Right atrium auricular region (tissue), 2 donors: ENCODE measurements at places on chromosomes 1 and 21. TPM values are rescaled to one million over a fixed set of nuclear protein-coding genes. Genes with fewer than 3 reads are reported as not detected.

SDC3 gene
- 15.9 TPM for total RNA-seq

CMPK1 gene
- 51.4 TPM for total RNA-seq

CD2 gene
- 0.26 TPM for total RNA-seq

- H3K27me3 ChIP-seq: no peaks in the 10 kb centered on the region
- H3K4me3 ChIP-seq: peak overlapping the region; percentile 54
- no peaks in the 10 kb centered on the region for H3K36me3 ChIP-seq
- peak; percentile 95 for DNase-seq
- no peaks in the 10 kb centered on the region for H3K4me1 ChIP-seq
Measured at GRCh38 chr1:2231532-2232254, 3.6 kb downstream of the SKI start.

DNA sequence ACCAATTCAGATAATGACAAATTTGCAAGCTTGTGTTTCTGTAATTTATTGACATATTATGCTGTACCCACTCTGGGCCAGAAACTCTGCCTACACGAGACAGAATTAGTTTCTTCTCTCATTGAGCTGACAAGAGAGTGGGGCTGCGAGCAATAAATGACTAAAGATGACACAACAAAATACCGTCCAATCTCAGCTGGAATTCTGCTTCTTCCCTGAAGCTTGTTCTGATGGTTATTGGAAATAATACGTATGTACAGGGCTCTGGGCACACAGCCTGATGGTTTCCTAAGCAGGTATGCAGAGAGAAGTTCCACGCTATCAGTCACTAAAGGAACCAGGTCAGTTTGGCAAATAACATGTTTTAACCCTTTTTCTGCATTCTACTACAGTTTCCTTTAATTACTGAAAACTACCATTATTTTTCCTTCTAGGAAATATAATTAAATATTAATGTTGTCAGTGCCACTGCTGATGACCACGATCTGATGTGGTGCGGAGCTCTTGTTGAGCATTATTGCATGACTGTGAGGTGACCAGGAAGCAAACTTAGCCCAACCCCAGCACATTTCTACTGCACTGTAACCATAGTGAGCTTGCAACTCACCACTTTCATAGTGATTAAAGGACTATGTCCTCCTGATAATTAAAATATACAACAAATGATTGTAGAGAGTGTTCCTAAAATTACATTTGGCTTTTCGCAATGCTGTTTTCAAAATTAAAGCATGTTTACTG, 221.4 kb upstream of the L1TD1 start:
- H3K36me3 ChIP-seq: no peaks in the 10 kb centered on the region
- no peak for DNase-seq
- H3K4me1 ChIP-seq: peaks cover 4% of the 10 kb centered on the region
- peak overlapping the region; percentile 65 for H3K27ac ChIP-seq

- H3K4me1 ChIP-seq: no peaks in the 10 kb centered on the region
- no peaks in the 10 kb centered on the region for H3K36me3 ChIP-seq
- no peak overlapping the region for H3K27ac ChIP-seq
- H3K4me3 ChIP-seq: no peak overlapping the region
Measured at GRCh38 chr1:173161510-173162221, 45.5 kb downstream of the TNFSF4 start.

DNA sequence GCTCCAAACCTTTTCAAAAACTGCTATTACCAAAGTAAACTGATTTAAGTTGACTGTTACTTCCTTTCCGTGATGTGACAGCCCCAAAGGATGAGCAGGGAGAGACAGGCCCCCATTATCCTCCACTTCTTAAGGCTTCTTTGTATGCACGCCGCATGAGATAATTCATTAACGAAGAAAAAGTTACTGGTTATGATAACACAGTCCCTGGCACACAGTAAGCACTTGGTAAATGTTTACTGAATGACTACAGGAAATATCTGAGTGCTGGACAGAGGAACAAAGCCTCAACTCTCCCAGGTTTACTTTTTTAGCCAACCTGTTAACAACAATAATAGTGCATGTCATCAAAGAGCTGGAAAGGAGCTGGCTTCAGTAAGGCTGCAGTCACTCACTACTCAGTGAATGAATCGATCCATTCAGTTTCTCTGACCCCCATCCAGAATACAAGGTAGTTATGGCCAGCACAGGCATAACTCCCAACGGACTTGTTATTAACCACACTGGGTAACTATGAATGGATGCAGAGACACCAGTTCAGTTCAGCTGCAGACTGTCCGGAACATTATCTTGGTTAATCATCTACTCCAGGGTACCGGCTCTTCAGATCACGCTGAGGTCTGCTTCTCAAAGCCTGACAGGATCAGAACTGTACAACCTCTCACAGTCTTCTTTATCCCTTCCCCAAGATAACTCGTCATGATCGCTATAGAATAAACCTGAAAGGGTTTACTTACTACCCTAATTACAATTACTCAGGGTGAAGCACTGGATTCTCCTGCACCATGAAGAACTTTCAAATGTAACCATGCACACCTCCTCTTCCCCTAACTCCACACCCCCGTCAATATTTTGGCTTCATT, 58.3 kb downstream of the TGFBR3 start:
- peak overlapping the region; percentile 77 for H3K27ac ChIP-seq
- no peaks in the 10 kb centered on the region for H3K36me3 ChIP-seq
- H3K4me1 ChIP-seq: no peaks in the 10 kb centered on the region
- H3K4me3 ChIP-seq: no peak overlapping the region

GRCh38 chr1:208511242-208511860, 267.2 kb upstream of the PLXNA2 start:
- no peaks in the 10 kb centered on the region for H3K27me3 ChIP-seq
- H3K36me3 ChIP-seq: no peaks in the 10 kb centered on the region
- H3K4me3 ChIP-seq: no peak overlapping the region
- no peak for DNase-seq
- no peak overlapping the region for H3K27ac ChIP-seq

- peak within 1 kb of the TSS; percentile 71 for H3K4me3 ChIP-seq
- H3K4me1 ChIP-seq: no peaks in the 10 kb centered on the region
- no peaks in the 10 kb centered on the region for H3K27me3 ChIP-seq
Measured at GRCh38 chr21:36134803-36135390, at the start of gene CBR3. Gene CBR3, plus strand, starts transcription at chr21:36135079. Its CDS starts 114 bp downstream, at chr21:36135193.

- H3K4me3 ChIP-seq: no peak overlapping the region
- peaks cover 4% of the 10 kb centered on the region for H3K36me3 ChIP-seq
- H3K27ac ChIP-seq: no peak overlapping the region
Measured at GRCh38 chr1:16926491-16927073, 4.9 kb downstream of the CROCC start.

- no peaks in the 10 kb centered on the region for H3K36me3 ChIP-seq
- H3K4me3 ChIP-seq: no peak overlapping the region
- no peak overlapping the region for H3K27ac ChIP-seq
- H3K4me1 ChIP-seq: no peaks in the 10 kb centered on the region
- no peaks in the 10 kb centered on the region for H3K27me3 ChIP-seq
Measured at GRCh38 chr1:44067266-44068250, 36.3 kb upstream of the SLC6A9 start.

DNA sequence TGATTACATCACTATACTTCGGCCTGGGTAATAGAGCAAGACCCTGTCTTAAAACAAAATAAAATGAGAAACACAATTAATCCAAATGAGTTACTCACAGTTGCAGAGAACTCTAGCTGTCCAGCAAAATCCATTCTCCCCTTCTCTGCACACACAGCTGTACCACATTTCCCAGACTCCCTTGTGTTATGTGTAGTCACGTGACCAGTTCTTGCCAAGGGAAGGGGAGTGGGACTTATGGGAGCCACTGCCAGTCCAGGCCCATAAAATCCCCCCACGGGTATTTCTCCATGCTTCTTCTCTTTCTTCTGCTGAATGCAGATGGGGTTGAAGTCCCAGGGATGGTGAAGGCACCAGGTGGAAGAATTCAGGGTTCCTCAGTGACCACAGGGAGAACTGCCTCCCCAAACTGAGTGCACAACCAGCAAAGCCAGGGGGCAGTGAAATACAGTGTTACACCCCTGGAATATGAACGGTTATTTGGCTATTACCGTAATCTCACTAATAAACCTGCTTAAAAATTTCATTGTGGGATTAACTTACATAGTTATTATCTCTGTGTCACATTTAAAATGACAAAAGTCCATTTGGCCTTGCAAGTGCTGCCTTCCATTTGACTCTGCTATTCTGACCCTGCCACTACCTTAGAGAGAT, 85.6 kb upstream of the FMN2 start:
- H3K4me1 ChIP-seq: no peaks in the 10 kb centered on the region
- H3K36me3 ChIP-seq: no peaks in the 10 kb centered on the region
- no peak overlapping the region for H3K4me3 ChIP-seq
- no peak for DNase-seq
- no peak overlapping the region for H3K27ac ChIP-seq

DNA sequence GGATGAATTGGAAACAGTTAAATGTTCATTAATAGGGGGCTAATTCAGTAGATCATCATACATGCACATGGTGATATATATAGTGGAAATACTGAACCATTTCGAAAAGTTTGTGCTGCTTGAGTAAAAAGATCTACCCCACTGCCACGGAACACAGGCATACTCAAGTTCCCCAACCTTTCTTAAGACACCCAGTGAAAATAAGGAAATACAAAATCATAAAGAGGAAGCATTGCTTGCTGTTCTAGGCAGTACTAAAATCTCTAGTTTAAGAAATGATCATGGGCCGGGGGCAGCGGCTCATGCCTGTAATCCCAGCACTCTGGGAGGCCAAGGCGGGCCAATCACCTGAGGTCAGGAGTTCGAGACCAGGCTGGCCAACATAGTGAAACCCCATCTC, 37.6 kb upstream of the KIRREL1 start:
- H3K4me3 ChIP-seq: no peak overlapping the region
- no peaks in the 10 kb centered on the region for H3K4me1 ChIP-seq
- H3K27ac ChIP-seq: no peak overlapping the region
- DNase-seq: no peak

DNA sequence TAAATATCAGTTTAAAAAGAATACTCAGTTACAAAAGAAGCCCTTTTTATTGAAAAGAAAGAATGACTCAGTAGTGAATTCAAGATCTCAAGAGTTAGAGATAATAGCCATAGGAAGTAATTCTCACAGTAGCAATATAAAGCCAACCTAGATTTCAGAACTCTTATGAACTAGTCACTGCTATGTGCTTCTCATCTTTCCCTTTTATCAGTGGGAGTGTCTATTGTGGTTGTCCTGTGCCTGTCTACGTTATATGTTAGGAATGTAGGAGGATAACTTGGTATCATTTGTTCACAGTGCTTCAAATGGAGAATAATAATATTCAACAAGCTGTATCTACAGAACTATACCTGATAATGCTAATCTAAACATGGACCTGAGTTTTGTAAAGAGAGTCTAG, 73.1 kb upstream of the RGS21 start:
- no peaks in the 10 kb centered on the region for H3K27me3 ChIP-seq
- H3K36me3 ChIP-seq: no peaks in the 10 kb centered on the region
- H3K4me3 ChIP-seq: no peak overlapping the region
- DNase-seq: no peak
- no peak overlapping the region for H3K27ac ChIP-seq

DNA sequence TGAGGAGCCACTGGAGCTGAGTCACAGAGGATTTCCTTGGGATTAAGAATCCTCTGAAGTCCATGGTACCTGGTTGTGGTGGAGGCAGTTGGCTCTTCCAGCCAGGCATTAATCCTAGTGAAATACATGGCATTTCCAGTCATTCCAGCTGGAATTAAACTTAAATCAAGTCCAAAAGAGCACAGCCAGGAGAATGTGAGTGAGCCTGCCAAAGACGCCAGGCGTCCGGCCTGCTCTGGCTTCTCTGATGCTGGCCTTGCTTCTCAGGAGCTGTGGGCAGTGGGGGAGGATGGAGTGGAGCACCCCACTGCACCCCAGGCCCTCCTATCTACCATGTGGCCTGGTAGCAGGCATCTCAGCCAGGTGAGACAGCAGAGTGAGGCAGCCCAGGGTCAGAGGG, 23.4 kb upstream of the TENT5C start:
- DNase-seq: no peak
- no peaks in the 10 kb centered on the region for H3K36me3 ChIP-seq
- H3K4me1 ChIP-seq: no peaks in the 10 kb centered on the region
- no peak overlapping the region for H3K27ac ChIP-seq

DNA sequence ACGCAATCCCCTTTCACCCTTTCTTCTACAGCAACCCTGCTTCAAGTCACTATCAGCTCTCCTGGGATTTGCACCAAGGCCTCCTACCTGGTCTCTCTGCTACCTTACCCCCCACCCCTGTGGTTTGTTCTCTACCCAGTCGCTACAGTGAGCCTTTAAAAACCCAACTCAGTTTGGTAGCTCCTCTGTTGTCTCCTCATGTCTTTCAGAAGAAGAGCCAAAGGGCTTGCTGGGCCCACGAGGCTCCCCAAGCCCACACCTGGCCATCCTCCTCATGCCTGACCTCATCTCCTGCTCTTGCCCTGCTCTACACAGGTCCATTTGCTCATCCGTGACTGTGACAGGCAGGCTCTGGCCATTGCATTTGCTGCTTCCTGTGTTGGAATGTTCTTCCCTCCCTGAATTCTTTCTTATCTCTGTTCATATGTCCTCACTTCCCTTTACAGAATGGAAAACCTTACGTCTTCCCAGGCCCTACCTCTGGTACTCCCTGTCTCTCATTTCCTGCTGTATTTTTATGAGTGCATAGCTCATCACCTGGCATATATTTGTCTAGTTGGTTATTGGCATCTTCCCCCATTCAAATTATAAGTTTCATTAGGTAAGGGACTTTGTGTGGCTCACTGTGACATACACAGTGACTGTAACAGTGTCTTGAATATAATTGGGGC, 3.3 kb downstream of the RGS16 start:
- DNase-seq: no peak
- H3K27me3 ChIP-seq: no peaks in the 10 kb centered on the region
- no peak overlapping the region for H3K27ac ChIP-seq
- no peak overlapping the region for H3K4me3 ChIP-seq
- H3K4me1 ChIP-seq: no peaks in the 10 kb centered on the region
- no peaks in the 10 kb centered on the region for H3K36me3 ChIP-seq

DNA sequence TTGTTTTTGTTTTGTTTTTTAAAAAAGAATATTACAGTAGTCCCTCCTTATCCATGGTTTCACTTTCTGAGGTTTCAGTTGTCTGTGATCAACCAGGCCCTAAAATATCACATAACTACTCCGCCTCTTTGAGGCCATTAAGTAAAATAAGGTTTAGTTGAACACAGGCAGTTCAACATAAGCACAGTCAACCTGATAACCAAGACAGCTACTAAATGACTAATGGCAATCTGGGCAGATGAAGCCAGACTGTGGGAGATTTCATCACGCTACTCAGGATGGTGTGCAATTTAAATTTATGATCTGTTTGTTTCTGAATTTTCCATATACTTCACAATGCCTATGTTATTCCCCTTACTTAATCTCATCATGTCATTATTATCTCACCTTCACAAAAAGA, 30.1 kb downstream of the LDLRAD1 start:
- peaks cover 1% of the 10 kb centered on the region for H3K4me1 ChIP-seq
- DNase-seq: no peak
- H3K27ac ChIP-seq: no peak overlapping the region
- H3K27me3 ChIP-seq: no peaks in the 10 kb centered on the region
- no peaks in the 10 kb centered on the region for H3K36me3 ChIP-seq

- peaks cover 4% of the 10 kb centered on the region for H3K4me1 ChIP-seq
- no peak overlapping the region for H3K27ac ChIP-seq
- H3K4me3 ChIP-seq: no peak overlapping the region
- peak; percentile 89 for DNase-seq
Measured at GRCh38 chr1:24294716-24295371, 24.3 kb upstream of the GRHL3 start.

- H3K27ac ChIP-seq: no peak overlapping the region
- no peaks in the 10 kb centered on the region for H3K27me3 ChIP-seq
- no peak for DNase-seq
- H3K36me3 ChIP-seq: no peaks in the 10 kb centered on the region
- no peak overlapping the region for H3K4me3 ChIP-seq
- H3K4me1 ChIP-seq: no peaks in the 10 kb centered on the region
Measured at GRCh38 chr1:198922638-198923430, 284.0 kb downstream of the PTPRC start.

- no peaks in the 10 kb centered on the region for H3K27me3 ChIP-seq
- H3K4me1 ChIP-seq: peaks cover 24% of the 10 kb centered on the region
- no peak for DNase-seq
- no peaks in the 10 kb centered on the region for H3K36me3 ChIP-seq
Measured at GRCh38 chr1:235919833-235920441, 53.2 kb upstream of the LYST start.
